ENCODE measurements at places on chromosomes 5 and 9.

DNA sequence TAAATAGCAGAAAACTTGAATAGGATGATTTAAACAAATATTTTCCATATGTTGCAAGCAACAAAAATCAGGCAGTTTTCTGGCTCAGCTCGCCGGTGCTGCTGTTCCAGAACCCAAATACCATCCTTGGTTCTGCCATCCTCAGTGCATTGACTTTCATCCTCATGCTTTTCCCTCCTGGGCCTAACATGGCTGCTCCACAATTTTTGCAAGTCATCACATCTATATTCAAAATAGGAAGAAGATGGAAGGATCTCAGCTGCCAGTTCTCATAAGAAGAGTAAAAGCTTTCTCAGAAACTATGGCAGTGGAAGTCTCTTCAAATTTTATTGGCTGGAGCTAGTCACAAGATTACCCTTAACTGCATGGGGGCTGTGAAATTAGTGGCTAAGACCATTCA is 136.7 kb downstream of the STARD4 start:
- no peak for DNase-seq

GRCh38 chr5:148514344-148514743 is 130.6 kb downstream of the FBXO38 start:
- no peak for DNase-seq

DNA sequence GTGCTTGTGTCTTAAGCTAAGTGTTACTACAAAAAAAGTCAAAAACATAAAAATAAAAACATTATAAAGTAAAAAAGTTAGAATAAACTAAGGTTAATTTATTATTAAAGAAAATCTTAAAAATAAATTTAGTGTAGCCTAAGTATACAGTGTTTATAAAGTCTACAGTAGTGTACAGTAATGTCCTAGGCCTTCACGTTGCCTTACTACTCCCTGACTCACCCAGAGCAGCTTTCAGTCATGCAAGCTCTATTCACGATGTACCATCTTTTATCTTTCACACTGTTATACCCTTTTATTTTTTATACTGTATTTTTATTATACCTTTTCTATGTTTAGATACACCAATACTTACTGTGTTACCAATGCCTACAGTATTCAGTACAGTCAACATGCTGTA is 288.1 kb downstream of the HCN1 start:
- no peak for DNase-seq

GRCh38 chr5:43396762-43397304 is 15.4 kb downstream of the CCL28 start:
- peak; percentile 24 for DNase-seq

GRCh38 chr9:86713470-86713869 is 233.8 kb downstream of the GAS1 start:
- no peak for DNase-seq

DNA sequence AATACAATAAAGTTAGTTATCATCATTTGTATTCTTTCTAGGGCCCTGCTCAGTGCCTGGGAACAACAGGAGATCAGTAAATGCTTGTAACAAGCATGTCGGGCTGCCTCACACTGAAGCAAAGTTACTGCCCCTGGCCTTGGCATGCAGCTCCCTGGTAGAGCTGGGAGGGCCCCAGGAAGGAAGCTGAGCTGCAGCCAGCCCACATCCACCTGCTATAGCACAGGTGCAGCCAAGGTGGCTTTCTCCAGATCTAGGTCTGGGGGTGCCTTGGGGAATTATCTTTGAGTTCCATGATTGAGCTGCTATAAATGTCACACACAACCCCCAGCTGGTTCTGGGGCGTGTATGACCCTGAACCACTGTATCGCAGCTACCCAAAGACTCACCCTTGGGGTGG is 293.4 kb upstream of the MSX2 start:
- no peak for DNase-seq

GRCh38 chr9:129632460-129632859 is 6.5 kb downstream of the NTMT1 start:
- no peak for DNase-seq

DNA sequence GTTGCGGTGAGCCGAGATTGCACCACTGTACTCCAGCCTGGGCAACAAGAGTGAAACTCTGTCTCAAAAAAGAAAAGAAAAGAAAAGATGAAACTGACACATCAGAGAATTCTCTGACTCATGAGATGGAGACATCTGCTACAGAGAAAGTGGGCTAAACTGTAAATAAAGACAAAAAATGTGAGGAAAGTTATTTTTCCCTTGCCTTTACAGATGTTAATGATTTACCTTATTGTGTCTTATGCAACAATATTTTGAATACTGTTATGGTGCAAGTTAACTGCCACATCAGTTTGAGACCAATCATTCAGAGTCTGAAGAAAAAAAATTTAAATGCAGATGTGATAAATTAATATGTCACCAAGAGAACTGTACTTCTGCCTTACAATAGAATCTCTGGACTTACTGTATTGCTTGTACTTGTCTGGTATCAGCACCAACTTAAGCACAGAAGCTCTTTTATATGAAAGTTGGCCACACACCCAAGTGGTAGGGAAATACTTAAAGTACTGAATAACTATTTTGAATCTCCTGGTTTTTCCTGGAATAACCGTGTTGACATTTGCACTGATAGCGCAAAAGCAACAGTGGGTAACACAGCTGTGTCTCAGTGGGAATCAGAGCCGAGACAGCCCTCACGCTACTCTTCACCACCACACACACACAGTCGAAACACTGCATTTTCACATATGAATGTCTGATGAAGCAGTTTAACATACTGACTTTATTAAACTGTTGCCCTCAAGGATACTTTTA is 169.9 kb downstream of the FANCC start:
- no peak for DNase-seq
